ENCODE measurements at places on chromosomes 6 and 20. TPM values are rescaled to one million over a fixed set of nuclear protein-coding genes. Genes with fewer than 3 reads are reported as not detected.

The NRN1 gene
- 14.5 TPM for total RNA-seq

The TRAPPC3L gene
- 0.32 TPM for total RNA-seq

The SLC2A10 gene
- total RNA-seq, result 7.4 TPM

The TGM3 gene
- total RNA-seq, result not detected

The GRM1 gene
- total RNA-seq, result 0.89 TPM

The SLC24A3 gene
- total RNA-seq, result 1.1 TPM

The FILIP1 gene
- total RNA-seq, result 131 TPM

The SLC22A23 gene
- total RNA-seq, result 2.8 TPM

The OXT gene
- not detected for total RNA-seq

The JAG1 gene
- 23.2 TPM for total RNA-seq

The SLC22A16 gene
- not detected for total RNA-seq

The TFAP2A gene
- 0.53 TPM for total RNA-seq

The HLA-DRA gene
- 79.4 TPM for total RNA-seq

The APOBEC2 gene
- total RNA-seq, result 118 TPM

The RPS18 gene
- 1,240 TPM for total RNA-seq

The SLC26A8 gene
- not detected for total RNA-seq

The KCNK15 gene
- total RNA-seq, result 1.2 TPM

The FOXQ1 gene
- total RNA-seq, result not detected

The BYSL gene
- 8.7 TPM for total RNA-seq

The KCNQ2 gene
- total RNA-seq, result 2.3 TPM

The KCNG1 gene
- 1.7 TPM for total RNA-seq

The CLPSL2 gene
- not detected for total RNA-seq

The ELOVL5 gene
- 45.9 TPM for total RNA-seq

The KIAA0408 gene
- 3.8 TPM for total RNA-seq

The OR2H1 gene
- total RNA-seq, result not detected

The NHSL1 gene
- total RNA-seq, result 46.5 TPM

The BNIP5 gene
- 0.06 TPM for total RNA-seq

The TXLNB gene
- 66.0 TPM for total RNA-seq

The ABHD12 gene
- total RNA-seq, result 22.6 TPM

The OPN5 gene
- not detected for total RNA-seq

The EFCAB8 gene
- not detected for total RNA-seq

The COL11A2 gene
- 1.5 TPM for total RNA-seq

The OLIG3 gene
- not detected for total RNA-seq

The GSTA2 gene
- not detected for total RNA-seq

The TCF21 gene
- total RNA-seq, result 10.0 TPM

The THBD gene
- 15.4 TPM for total RNA-seq

The HRH3 gene
- total RNA-seq, result not detected

The TENT5A gene
- 36.5 TPM for total RNA-seq

The MEP1A gene
- total RNA-seq, result not detected

The PLA2G7 gene
- total RNA-seq, result 0.34 TPM

The SPEF1 gene
- not detected for total RNA-seq

The B4GALT5 gene
- 23.2 TPM for total RNA-seq

The INSM1 gene
- not detected for total RNA-seq

The TGIF2 gene
- total RNA-seq, result 9.9 TPM

The PRICKLE4 gene
- total RNA-seq, result 3.7 TPM

The METTL24 gene
- 4.2 TPM for total RNA-seq

The IL17A gene
- not detected for total RNA-seq

The PCK1 gene
- 0.80 TPM for total RNA-seq

The ZNF292 gene
- 46.7 TPM for total RNA-seq

The LRRN4 gene
- total RNA-seq, result 0.11 TPM

The MYCT1 gene
- total RNA-seq, result 7.9 TPM

The LHFPL5 gene
- not detected for total RNA-seq

The MUC22 gene
- not detected for total RNA-seq

The STXBP5 gene
- 12.1 TPM for total RNA-seq

Data from right cardiac atrium (tissue), 5 donors.